Smooth muscle cell of the pulmonary artery (primary cell): ENCODE measurements at places on chromosomes 3 and 15. TPM values are rescaled to one million over a fixed set of nuclear protein-coding genes. Genes with fewer than 3 reads are reported as not detected.

Gene LEKR1
- total RNA-seq, result 0.20 and 0.63 TPM in 2 replicates

Gene GHSR
- total RNA-seq, result not detected in 2 replicates

Gene PLCH1
- under 0.01 and 0.03 TPM in 2 replicates for total RNA-seq

Gene GOLGA8J
- total RNA-seq, result not detected in 2 replicates

Gene MESP2
- total RNA-seq, result 0.66 and 0.78 TPM in 2 replicates

Gene IGF2BP2
- total RNA-seq, result 29.5 and 39.6 TPM in 2 replicates
